ENCODE measurements at places on chromosomes 6 and 20.

DNA sequence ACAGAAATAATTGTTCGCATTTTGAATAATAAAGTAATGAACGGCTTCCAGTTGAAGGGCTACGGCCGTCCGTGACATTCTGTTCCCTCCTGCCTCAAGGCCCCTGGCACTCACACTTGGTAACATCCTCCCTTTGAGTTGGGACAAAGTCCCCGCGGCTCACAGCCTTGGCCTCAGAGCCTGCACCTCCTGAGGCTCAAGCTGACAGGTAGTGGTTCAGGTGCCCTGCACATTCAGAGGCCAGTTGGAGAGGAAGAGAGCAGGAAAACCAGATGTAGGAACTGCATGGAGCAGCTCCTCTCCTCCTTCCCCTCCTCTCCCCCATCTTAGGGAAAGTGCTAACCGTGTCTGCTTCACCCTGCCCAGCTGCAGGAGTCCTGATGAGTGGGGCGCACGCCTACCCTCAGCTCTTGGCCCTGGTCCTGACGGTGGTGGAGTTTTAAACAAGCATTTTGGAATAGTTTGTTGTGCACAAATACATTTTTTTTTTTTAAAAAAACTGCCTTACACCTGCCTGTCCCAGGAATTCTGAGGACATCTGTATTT is 393.1 kb downstream of the SMOC2 start:
- no peak for DNase-seq

GRCh38 chr20:3741836-3742458 is 9.5 kb downstream of the HSPA12B start:
- DNase-seq: no peak

DNA sequence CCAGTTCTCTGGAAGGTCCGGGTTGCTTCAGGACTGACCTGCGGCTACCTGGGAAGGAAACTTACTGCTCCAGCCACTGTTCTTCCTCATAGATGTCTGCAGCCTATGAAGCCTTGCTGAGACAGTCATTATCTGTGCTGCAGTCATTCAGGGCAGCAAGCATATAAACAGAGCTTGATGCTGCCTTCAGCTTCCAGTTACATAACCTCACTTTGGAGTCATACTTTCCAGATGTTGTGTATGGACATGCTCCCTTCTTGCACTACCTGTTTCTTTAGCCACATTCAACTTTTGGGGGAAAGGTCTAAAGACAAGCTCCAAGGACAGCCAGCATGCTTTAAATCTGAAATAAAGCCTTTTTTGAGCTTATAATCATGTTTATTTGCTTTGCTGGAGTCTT is 98.1 kb downstream of the SLC24A3 start:
- DNase-seq: no peak

DNA sequence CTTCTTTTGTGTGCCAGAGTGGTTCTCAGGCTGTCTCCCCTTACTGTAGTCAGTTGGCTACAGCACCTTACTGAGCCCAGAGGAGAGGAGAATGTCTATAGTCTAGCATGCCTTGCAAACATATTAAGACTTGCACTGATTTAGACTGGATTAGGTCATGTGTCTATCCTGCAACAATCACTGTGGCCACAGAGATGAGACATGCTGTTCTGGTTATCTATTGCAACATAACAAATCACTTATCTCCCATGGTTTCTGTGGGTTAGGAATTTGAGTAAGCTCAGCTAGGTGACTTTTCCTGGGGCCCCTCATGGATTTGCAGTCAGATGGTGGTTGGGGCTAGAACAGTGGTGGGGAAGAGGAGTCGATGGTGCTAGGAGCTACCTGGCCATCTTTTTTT is 261.3 kb downstream of the SOD2 start:
- no peak for DNase-seq

DNA sequence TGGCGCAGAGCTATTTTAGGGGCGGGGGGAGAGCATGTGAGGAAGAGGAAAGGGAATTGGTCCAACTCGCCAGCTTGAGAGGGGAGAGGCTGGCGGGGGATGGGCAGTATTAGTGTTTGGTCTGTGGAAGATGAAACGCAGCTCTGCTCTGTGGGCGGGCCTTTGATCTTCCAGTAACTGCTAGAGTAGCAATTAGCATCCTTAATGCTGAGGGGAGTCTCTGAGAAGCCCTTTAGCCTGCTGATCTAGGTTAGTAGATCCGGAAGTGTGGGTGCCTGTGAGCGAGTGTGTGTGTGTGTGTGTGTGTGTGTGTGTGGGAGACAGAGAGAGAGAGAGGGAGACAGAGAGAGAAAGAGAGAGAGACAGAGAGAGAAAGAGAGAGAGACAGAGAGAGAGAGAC is 117.2 kb upstream of the BACH2 start:
- peak; percentile 82 for DNase-seq

DNA sequence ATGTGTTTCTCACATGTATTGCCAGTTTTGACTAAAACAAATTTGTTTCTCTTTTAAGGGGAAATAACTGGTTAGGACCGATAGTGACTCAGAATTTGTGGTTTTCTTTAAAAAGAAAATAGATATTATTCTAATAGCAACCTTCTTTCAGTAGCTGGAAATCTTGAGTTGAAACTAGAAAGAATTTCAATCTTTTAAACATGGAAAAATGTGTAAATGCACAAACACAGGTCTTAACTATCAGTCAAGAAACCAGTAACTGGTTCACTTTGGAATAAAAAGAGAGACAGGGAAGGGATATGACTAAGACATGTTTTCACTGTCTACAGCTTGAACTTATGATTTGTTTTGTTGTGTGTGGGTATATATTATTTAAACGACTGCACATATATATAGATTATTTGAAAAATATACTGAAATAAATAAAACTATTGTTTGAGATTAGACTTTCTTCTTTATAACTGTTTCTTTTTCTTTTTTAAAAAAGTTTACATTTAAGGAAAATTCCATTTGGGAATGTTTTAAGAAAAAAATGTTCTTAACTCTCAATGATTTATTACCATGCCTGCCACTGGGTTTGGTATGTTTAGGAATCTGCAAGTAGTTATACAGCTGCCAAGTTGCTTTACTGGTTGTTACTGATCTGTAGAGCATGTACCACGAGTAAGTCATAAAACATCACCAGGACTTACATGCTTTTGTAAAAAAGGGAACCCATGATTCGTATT is 753.3 kb upstream of the MARCKS start:
- DNase-seq: no peak

- no peak for DNase-seq
These were observed 65.6 kb downstream of the PLG start for GRCh38 chr6:160767647-160768019.

DNA sequence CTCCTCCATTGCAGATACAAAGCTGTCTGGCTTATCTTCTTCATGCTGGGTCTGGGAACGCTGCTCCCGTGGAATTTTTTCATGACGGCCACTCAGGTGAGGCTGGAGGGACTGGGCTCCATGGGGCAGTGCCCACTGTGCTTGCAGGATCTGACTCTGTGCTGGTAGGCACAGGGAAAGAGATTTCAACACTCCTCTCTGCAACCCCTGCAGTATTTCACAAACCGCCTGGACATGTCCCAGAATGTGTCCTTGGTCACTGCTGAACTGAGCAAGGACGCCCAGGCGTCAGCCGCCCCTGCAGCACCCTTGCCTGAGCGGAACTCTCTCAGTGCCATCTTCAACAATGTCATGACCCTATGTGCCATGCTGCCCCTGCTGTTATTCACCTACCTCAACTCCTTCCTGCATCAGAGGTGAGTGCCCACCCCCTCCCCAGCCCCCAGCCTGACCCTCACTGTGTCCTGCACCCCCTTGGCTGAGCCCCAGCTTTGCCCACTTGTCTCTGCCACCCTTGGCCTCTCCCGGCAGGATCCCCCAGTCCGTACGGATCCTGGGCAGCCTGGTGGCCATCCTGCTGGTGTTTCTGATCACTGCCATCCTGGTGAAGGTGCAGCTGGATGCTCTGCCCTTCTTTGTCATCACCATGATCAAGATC is 6.1 kb downstream of the SLC29A1 start:
- DNase-seq: no peak

- DNase-seq: no peak
These were observed 74.4 kb upstream of the EYA4 start for GRCh38 chr6:133166766-133167165.

DNA sequence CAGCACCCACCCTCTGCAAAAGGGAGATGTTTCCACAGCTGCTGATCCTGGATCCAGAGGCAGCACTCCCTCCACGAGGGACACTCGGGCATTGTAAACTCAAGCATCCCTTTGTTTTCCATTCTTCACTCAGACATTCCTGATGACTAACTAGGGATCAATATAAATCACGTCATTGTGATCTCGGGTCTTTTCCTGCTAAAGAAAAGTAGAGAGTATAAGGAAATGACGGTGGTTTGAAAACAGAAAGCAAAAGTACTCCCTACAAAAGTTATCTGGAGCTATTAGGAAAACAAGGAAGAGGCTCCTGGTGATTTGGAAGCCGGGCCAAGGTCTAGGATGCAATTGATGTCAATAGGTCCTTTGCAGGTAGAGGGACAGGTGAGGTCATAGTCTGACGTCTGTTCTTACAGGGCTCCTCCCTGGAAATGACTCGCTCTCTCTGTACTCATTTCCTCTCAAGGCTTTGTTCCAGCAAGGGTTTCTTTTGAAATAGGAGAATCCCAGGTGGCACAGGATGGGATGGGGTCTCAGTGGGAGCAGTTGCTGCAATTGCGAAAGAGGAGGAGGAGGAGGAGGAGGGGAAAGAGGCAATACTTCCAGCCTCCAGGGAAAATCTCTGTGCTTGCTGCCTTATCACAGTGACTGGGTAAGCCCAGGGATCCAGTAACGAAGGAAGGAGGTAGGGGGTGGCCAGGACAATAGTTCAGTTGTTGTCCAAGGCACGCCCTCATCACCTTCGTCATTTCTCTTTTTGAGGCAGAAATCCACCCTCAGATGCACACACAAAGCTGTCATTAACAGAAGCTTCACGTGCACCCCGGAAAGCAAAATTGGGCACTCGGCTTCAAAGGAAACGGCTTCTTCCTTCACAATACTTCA is 222.8 kb downstream of the LY86 start:
- peak; percentile 91 for DNase-seq

- DNase-seq: no peak
These were observed 48.3 kb downstream of the ATXN1 start for GRCh38 chr6:16712931-16713484.

GRCh38 chr20:59571551-59572314 is 32.6 kb upstream of the PHACTR3 start:
- peak; percentile 51 for DNase-seq

DNA sequence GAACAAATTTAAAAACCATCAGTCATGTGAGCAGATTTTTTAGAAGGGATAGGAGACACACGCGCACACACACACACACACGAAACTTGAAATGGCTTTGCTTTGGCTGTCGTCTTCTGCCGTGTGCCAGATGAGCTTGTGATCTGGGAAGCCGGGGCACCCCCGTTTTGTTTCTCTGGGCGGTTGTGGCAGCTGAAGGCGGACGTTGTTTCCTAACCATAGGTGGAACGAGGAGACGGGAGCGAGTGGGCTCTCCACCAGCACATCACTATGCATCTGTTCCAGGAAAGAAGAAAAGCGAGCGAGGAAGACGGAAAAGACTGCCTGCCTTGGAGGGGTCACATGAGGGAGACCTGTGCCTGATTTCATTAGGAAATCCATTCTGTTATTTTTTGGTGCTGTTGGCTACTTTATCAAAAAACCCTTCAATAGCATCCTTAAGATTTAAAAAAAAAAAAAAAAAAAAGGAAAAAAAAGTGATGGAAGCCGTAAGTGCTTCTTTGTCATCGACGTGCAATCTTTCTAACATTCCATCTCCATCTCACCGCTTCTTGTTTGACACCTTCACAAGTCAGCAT is 142.1 kb downstream of the DTNBP1 start:
- no peak for DNase-seq

- no peak for DNase-seq
These were observed 26.3 kb upstream of the ETV7 start for GRCh38 chr6:36413489-36414480.

GRCh38 chr6:25899123-25899522 is 25.1 kb upstream of the SLC17A3 start:
- no peak for DNase-seq

DNA sequence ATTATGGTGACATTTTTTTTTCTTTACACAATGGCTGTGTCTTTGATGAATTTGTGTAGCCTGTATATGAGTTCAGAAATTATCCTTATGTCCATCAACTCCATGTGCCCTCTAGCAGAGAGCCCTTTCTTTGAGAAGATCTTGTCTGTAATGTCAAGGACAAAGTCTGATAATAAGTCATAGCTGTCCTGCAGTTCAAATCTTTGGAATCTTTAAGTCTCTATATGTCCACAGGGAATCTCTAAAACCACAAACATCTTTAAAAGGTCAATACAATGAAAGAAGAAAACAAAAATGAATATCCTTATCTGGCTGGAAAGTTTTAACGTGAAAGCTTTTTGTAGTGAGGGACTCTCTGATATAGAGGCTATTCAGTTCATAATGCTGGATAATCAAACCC is 16.9 kb upstream of the TMEM14A start:
- DNase-seq: no peak

GRCh38 chr6:42441697-42442081 is 10.0 kb downstream of the TRERF1 start:
- no peak for DNase-seq

DNA sequence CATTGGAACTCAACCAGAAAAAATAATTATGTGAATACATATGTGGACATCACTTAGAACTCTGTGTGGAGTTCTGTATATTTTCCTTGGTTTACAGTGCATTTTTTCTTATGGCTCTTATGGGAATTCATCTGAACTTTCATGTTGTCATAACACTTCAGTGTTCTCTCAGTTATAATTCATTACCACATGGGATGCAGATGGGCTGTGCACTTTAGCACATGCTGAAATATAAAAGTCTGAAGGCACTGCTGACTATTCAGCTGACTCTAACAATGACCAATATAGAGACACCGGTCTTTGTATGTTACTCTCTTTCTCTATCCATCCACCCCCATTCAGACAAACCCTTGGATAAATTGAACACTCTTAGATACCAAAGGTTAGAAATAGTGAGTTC is 29.3 kb downstream of the GRIK2 start:
- peak; percentile 14 for DNase-seq

DNA sequence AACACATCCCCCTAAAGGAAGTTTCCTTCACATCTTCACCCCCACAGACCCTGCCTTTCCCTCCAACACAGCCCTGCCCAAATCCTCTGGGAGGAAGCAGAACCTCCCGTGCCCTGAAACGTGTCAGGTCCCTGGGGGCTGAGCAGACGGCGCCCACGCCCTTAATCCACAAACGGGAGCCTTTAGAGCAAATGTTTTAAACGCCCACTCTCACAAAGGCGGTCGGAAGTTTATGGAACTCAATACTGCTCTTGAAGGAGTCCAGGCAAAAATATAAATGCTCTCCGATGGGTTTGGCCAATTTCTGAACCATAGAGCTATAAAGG is 237.1 kb upstream of the AFDN start:
- no peak for DNase-seq

DNA sequence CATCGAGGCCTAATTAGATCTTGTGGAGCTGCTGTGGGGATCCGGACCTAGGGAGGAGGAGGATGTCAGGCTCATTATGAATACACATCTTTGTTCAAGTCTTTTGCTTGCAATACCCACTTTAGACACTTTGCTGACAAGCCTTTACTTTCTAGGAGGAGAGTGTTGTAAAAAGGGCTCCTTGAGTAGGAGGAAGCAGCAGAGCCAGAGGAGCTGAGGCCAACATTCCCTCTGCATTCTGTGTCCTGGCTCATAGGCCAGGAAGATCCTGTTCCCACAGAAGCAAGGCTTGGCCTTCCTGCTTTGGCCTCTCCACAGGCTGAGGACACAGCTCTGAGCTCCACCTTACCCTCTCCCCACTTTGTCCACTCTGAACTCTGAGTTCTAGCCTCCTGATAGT is 67.1 kb downstream of the TPD52L1 start:
- DNase-seq: no peak

Measured in NCI-H2171 treated with DMSO at 0.1 percent for 48 hours (cell line).